ENCODE measurements at places on chromosomes 5 and 9.

DNA sequence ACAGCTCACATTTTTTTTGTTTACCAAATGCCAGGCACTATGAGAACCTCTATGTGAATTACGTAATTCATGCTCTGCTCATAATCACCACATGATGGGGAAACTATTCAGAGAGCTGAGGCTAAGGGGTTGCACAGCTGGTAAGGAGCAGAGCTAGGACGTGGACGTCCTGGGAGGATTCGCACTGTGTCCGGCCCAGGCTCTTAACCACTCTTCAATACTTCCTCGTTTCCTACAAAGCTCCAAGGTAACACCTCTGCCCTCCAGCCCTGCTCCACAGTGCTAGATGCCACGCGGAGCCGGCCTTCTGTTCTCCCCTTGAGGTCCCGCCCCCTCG lies 8.7 kb downstream of the PHF19 start:
- DNase-seq = no peak

DNA sequence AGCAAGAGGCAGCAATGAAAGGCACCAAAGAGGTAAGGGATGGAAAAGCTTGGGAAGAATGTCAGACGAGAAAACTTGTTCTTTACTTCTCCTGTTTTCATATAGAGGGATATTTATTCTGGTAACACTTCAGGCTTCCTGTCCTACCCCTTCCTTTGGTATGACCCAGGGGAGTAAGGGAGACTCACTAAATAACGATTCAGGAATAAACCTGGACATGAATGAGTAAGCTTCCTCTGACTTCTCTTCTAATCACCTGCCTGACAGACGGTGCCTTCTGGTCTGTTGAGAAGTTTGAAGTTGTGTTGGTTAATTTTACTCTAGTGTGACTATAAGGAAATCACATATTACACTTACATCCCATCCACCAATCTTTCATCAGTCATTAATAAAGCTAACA lies 461.2 kb downstream of the CDH12 start:
- DNase-seq = no peak

GRCh38 chr5:58024151-58024550 lies 435.7 kb downstream of the PLK2 start:
- no peak for DNase-seq

- no peak for DNase-seq
Measured at GRCh38 chr5:126869005-126869451, 92.1 kb downstream of the LMNB1 start.
